ENCODE measurements at places on chromosomes 3 and 15.
A peak's percentile ranks its signal among the peaks of the same experiment; 100 is the strongest.

DNA sequence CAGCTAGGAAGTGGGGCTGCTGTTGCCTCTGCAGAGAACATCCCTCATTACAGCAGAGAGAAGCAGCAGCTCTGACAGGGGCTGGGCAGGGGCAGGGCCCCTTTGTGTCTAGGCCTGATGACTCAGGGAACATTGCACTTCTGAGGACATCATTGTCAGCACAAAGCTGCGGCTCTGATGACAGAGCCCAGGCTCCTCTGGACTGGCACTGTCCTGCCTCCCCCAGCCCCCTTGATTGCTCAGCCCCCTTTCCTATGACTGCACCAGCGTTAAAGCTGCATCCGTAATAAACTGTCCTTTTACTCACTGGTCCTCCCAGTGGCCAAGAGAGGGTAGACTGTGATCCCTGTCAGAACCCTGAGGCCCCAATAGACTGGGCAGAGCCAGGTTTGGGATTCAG, 18.3 kb downstream of the TRH start:
- DNase-seq, result peak; percentile 5

DNA sequence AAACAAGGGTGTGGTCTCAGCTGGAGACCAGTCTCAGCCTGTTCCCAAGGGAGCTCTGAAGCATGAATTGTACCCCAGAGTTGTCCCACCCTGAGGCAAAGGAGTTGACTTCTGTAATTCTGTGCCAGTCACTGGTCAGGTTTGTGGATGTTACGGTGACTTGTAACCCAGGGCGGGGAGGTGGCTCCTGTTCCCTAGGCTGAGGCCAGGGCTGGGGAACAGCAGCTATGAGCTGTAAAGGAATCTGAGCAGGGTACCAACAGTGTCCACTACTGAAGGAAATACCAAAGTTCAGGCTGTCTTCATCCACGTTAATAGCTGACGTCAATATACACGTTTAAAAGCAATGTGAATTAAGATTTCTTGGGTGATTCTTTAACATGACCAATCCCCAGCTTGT, 266.2 kb downstream of the ABHD5 start:
- no peak for DNase-seq

DNA sequence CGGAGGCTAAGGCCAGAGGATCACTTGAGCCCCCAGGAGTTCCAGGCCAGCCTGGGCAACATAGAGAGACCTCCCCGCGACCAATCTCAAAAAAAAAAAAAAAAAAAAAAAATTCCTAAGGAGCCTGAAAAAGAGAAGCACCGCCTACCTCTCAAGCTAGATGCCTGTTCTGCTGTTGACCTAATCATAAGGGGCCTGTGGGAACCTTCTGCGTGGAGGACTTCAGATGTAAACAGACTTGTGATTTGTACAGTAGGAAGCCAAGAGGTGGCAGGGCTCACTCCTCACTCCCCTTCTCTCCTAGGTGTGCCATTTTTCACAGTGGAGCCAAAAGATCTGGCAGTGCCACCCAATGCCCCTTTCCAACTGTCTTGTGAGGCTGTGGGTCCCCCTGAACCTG, 3.2 kb downstream of the TYRO3 start:
- no peak for DNase-seq

GRCh38 chr3:5277612-5278236, 90.2 kb downstream of the EDEM1 start:
- no peak for DNase-seq

- no peak for DNase-seq
Observed at GRCh38 chr15:101033801-101034200, 114.6 kb downstream of the LRRK1 start.

DNA sequence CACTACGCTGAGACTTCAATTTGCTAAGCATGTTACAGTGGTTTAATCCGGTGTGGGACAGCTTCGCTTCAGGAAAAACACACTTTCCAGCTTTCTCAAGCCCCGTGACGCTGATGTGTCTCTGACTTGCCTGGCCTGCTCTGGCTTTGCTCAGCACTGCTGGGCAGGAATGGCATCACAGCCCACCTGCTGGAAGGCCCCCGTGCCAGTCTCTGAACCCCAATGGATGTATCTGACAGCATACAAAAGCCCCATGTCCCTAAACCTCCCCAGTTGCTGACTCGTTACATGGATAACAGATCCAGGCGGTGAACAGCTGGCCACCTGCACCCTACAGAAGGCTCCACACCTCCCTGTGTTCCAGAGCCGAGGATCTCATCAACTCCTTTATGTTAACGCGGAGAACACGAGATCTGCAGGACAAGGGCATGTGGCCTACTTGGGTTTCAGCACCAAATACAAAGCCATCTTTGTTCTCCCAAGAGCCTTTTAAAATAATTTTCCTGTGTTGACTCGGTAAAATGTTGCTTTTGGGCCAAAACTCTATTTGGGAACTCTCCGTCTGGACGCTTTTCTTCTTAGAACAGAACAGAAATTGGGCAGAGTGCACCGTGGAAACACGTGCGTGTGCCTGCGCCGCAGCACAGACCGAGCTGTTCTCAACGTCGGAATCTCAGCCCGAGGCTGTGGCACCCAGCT, 61.4 kb downstream of the ATP10A start:
- DNase-seq, result no peak

DNA sequence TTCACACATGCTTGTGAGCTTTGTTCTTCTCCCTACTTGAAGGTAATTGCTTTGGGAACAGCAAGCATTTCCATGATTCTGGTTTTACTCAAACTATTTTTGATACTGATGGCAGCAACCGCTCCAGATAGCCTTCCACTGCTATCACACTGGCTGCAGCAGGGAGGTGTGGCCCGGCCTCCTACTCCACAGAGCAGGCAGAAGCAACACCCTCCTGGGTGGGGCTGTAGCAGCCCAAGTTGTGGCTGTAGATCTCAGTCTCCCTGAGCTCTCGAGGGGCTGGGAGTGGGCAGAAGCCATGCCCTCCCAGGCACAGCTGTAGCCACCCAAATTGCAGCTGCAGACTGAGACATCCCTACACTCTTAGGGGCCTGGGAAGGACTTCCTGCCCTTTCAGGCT, 878.8 kb upstream of the GBE1 start:
- no peak for DNase-seq

DNA sequence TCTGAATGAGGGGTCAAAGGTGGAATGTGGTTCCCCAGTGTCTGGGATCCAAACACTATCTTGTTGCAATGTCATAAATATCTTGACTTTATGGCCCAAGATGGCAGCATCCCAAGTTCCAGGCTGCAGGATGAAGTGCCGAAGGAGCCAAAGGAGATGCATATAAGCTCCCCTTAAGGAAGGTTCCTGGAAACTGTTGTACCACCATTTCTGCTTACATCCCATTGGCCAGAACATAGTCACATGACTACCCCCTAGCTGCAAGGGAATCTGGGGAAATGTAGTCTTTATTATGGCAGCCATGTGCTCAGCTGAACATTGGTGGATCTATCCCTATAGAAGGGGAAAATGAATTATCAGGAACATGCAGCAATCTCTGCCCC, 54.3 kb downstream of the BDH1 start:
- peak; percentile 38 for DNase-seq

- DNase-seq, result no peak
Observed at GRCh38 chr15:75235760-75236729, 22.1 kb upstream of the GOLGA6C start.

DNA sequence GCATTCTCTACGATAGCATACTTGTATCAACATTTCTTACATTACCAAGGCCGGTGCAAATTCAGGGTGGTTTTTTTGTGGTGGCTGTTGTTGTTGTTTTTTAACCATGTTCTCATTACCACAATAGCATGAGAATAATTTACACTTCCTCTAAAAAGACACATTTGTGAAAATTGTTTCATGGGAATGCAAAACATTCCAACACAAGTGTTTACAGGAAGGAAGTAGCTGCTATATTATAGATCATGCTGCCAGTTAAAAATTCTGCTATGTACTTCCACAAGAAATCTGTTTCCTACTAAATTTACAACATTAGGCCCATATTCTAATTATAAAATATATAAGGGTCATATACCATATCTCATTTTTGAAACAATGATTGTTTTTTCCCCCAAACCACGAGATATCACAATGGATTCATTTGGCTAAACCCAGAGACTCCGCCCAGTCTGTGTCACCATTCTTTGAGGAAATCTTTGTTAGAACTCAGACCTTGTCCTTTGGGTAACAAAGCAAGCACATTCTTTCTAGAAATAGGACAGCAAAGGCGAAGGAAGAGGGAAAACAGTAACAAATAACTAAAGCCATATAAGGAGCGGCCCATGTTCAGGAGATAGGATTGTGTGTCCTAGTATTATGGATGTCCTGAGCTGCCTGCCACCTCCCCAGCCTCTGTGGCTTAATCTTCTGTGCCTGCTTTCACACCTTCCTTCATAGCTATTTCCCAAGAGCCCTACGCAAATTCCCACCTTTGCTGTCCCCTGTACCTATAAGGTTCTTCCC, 60.1 kb downstream of the UACA start:
- peak; percentile 42 for DNase-seq

DNA sequence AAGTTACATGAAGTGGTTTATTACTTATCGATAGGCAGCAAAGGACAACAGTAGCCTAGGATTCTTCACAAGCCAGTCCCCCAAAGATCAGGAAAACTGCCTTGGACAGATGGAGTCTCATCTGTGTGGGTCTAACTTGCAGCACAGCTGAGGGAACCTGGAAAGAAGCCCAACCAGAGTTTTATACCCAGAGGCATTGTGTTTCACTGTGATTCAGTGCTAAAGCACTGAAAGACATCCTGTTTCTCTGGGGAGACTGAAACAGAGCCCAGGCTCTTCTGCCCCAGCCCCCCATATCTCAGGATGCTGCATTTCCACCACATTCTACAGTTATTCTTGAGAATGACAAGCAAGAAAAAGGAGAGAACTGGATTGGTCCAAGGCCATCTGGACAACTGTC, 48.2 kb upstream of the PYDC2 start:
- DNase-seq, result peak; percentile 95

- DNase-seq, result no peak
Observed at GRCh38 chr3:194009892-194010533, 125.9 kb upstream of the HES1 start.

DNA sequence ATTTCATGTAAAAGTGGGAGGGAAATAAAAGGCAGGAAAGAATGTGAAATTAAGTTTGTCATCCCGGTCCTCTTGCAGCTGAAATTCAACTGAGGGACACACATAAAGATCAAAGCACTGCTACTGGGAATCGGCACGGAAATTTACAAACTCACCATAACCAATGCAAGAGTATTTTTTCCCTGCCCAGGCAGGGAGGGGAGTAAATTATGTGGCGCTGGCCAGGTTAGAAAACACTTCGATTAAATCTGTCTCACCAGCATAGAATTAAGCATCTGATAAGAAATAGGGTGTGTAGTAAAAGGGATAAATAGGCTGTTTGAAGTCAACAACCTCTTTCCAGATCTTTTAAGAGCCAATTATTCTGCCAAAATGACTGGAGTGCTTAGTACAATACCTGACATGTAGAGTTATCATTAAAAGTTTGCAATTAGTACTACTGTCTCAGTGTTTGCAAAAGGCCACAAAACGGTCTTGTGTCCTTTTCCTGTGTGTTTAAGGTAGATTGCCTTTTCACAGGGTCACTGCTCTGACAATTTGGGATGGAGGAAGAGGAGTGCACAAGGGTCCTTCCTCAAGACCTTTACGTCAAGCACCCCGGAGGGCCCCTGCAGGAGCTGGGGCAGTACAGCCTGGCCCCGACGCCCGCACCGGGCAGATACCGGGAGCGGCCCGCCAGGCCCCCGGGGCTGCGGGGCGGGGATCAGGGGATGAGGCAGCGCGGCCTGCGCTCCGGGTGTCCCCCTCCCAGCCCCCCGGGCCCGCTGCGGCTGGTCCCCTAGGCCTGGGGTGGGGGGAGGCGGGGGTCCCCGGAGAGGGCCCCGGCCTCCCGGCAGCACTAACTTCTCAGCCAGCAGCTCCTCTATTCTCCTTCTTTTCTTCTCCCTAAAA, 651 bp downstream of the UBA3 start:
- peak; percentile 12 for DNase-seq

- DNase-seq, result peak; percentile 16
Observed at GRCh38 chr3:133915685-133916658, 20.3 kb upstream of the RAB6B start.

DNA sequence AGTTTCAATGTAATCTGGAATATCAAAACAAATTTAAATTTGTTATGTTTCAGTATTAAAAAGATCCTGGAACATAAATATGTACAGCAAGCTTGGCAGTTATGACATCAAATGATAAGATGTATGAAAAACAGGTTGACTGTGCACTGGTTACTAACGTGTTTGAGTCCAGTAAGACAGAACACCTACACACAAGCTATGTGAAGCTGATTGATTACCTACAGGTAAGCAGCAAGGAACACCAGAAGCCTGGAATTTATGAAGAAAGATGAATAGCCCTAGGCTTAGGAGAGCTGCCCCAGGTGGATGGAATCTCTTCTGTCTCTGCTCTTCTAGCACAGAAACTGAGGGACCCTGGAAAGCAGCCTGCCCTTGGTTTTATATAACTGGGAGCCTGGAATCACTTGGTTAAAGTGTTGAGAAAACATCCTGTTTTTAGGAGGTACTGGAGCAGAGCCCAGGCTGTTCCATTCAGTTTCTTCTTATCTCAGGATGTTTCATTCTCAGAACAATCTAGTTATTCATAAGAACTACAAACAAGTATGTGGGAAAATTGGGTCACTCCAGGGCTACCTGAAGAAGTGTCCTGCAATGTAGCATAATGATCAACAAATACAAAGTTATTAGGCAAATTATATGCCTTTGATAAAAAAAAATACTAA, 36.3 kb downstream of the SLITRK3 start:
- DNase-seq, result no peak

- DNase-seq, result no peak
Observed at GRCh38 chr15:53324061-53324460, 435.4 kb downstream of the WDR72 start.

- DNase-seq, result no peak
Observed at GRCh38 chr15:78257681-78258080, 6.7 kb upstream of the DNAJA4 start.

DNA sequence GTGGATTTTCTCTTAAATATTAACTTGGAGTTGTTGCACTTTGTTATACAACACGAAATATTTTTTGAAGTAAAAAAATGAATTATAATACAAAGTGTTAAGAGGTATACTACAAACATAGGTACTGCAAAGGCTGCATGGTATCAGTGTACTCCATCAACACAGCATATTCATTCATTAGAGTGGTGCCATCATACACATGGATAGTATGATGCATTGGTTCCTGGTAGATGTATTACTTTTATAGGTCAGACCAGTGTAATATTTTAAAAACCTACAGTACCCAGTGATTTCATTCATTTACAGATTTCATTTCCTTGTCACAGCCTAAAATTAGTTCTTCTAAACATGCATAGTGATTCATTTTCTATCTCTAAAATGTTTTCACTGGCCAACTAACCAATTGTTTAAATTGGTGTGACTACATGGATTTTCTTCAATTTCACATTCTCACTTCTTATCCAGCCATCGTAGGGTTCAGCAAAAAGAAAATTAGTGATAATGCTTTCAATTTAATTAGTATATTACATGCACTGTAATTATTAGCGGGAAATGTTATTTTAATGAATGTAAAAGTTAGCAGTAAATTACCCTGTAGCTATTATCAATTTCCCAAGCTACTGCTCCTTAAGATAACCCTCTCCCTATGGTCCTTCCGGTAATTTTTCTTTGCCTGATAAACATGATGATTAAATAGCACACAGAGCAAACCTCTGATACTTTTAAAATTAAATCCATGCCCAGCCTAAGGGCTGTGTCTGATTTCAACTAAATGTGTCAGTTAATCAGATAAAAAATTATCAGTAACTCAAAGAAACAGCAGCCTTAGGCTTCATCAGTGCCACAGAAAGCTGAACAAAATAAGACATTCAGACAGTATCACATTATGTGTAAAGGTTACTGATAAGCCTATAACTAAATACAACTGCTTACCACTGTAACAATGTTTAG, 68.4 kb downstream of the DPH6 start:
- DNase-seq, result no peak

GRCh38 chr3:159252274-159252673, 450.4 kb downstream of the MFSD1 start:
- DNase-seq, result peak; percentile 84

GRCh38 chr3:61979638-61980037, 393.7 kb downstream of the FEZF2 start:
- peak; percentile 61 for DNase-seq
